Lower lobe of right lung (tissue), 2 donors: ENCODE measurements at places on chromosomes 1 and 21. TPM values are rescaled to one million over a fixed set of nuclear protein-coding genes. Genes with fewer than 3 reads are reported as not detected.

Gene ZC3H11A
- 74.0 TPM for total RNA-seq

DNA sequence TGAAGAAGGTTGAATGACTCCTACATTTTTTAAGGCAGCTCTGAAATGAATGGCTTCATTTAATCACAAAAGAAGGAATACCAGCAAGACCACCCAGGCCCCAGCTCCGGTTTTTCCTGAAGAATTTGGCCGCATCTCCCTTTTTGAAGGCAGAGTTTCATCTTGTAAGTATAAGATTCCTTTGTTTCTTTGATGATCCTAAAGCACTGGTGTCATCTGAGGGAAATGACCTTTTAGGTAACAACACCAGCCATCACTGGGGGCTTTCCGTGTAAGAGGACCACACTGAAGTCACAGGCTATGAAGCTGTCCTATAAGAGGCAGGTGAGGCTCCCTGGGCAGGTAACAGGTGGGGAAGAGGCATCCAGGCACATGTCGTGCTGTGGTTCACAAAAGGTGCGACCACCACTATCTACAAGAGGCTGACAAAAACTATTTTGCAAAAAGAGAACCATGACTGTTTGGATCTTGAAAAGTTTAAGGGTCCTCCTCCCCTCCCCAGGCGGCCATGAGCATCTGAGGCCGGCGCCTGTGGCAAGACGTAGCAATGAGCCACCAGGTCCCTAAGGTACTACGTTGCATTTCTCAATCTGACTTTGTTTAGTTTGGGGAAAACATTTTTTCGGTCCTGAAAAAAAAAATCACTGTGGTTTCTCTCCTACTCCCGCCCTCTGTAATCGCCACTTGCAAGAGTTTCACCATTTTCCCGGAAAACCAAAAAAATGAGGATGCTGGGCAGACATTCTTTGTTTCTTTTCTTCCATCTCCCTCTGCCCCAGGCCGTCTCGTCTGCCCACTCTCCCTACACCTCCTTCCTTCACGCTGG lies 46.3 kb upstream of the IRF2BP2 start:
- DNase-seq = no peak
- H3K36me3 ChIP-seq = no peaks in the 10 kb centered on the region
- no peaks in the 10 kb centered on the region for H3K27me3 ChIP-seq
- H3K4me1 ChIP-seq = peaks cover 21% of the 10 kb centered on the region
- no peak overlapping the region for H3K4me3 ChIP-seq
- H3K27ac ChIP-seq = no peak overlapping the region

DNA sequence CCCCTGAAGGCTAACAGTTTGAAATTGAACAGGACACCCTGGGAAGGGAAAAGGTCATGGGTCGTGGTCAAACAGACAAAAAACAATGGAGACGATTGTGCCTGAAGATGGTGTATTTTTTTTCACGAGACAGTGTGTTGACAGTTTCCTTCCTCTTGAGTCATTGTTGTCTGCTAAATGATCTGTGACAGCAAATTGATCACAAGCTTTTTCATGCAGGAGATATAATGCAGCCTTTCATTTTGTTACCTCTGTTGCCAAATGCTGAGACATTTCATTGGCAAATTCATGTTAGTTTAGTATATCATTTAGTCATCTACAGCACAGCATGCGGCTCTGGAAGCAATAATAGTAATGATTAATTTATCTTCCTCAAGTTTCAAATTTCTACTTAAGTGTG lies 27.7 kb downstream of the UBE2U start:
- H3K27me3 ChIP-seq = no peaks in the 10 kb centered on the region
- H3K27ac ChIP-seq = no peak overlapping the region
- no peak overlapping the region for H3K4me3 ChIP-seq
- no peaks in the 10 kb centered on the region for H3K4me1 ChIP-seq
- H3K36me3 ChIP-seq = no peaks in the 10 kb centered on the region

Gene GRHL3
- total RNA-seq = 0.80 TPM

- H3K36me3 ChIP-seq = no peaks in the 10 kb centered on the region
- no peaks in the 10 kb centered on the region for H3K27me3 ChIP-seq
- no peak for DNase-seq
- no peak overlapping the region for H3K27ac ChIP-seq
Observed at GRCh38 chr1:56057466-56058405, 521.6 kb downstream of the PLPP3 start.

Gene LYPD8
- total RNA-seq = not detected

- no peak for DNase-seq
- no peak overlapping the region for H3K4me3 ChIP-seq
- H3K36me3 ChIP-seq = no peaks in the 10 kb centered on the region
- H3K4me1 ChIP-seq = peaks cover 29% of the 10 kb centered on the region
- H3K27me3 ChIP-seq = no peaks in the 10 kb centered on the region
Observed at GRCh38 chr1:172549621-172550280, 16.8 kb downstream of the SUCO start.

DNA sequence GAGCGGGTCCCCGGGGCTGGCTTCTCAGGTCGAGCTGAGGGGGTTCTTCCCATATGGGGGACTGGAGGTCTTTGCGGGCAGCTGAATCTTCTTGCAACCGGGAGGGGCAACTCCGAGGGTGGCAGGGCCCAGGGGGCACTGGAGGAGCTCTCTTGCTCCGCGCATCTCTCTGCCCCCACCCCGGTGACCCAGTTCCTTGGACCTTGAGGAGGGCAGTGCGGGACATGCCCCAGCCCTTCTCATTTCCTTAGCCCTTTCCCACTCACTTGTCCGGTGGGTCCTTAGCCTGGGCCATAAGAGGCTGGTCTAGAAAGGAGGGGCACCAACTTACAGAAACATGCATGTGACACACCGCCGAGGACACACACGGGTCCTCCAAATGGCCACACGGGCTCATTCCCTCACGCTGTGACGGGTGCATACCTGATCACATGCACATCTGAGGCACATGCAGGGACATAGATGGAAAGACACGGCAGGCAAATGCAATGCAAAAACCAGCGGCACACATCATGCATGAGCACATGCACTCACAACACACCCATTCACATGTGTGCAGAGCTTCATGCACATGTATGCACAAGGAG lies 630 bp downstream of the HPCA start:
- no peaks in the 10 kb centered on the region for H3K4me1 ChIP-seq
- no peak for DNase-seq
- no peaks in the 10 kb centered on the region for H3K36me3 ChIP-seq
- no peak overlapping the region for H3K27ac ChIP-seq

DNA sequence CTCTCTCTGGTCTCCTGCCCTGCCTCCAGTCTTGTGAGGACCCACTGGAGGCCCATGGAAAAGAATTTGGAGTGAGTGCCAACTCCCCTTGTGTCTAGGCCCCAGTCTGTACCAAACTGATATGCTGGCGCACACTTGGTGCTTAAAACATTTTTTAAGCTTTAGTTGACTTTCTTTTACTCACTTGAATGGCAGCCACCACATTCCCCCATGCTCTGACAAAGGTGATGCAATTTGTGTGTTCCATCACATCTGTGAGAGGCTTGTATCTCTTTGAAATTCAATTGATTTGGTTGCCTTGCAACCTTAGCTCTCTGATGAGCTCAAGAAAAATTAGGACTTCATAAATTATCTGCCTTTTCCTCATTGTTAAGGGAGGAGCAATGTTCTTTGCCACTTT lies 30.5 kb upstream of the WDTC1 start:
- H3K27ac ChIP-seq = no peak overlapping the region
- no peak for DNase-seq
- no peaks in the 10 kb centered on the region for H3K36me3 ChIP-seq
- no peaks in the 10 kb centered on the region for H3K4me1 ChIP-seq

Gene TPTE
- not detected for total RNA-seq

Gene CD34
- 44.6 TPM for total RNA-seq

- no peak for DNase-seq
- peaks cover 21% of the 10 kb centered on the region for H3K4me1 ChIP-seq
- no peaks in the 10 kb centered on the region for H3K27me3 ChIP-seq
- H3K4me3 ChIP-seq = no peak overlapping the region
Observed at GRCh38 chr1:160993544-160994193, 27.3 kb downstream of the F11R start.

Gene FAM163A
- total RNA-seq = not detected

Gene FAM131C
- not detected for total RNA-seq

Gene FNDC5
- 0.65 TPM for total RNA-seq

GRCh38 chr1:228411121-228411520 lies 4.5 kb upstream of the TRIM11 start:
- H3K4me1 ChIP-seq = peaks cover 18% of the 10 kb centered on the region
- no peak for DNase-seq
- H3K27me3 ChIP-seq = peaks cover 7% of the 10 kb centered on the region
- H3K27ac ChIP-seq = no peak overlapping the region
- H3K4me3 ChIP-seq = no peak overlapping the region

- H3K36me3 ChIP-seq = no peaks in the 10 kb centered on the region
- no peaks in the 10 kb centered on the region for H3K4me1 ChIP-seq
Observed at GRCh38 chr1:172674831-172675613, 16.1 kb downstream of the FASLG start.

GRCh38 chr21:32520875-32521735 lies 64.2 kb downstream of the TCP10L start:
- H3K27ac ChIP-seq = peak overlapping the region; percentile 64
- H3K4me3 ChIP-seq = no peak overlapping the region
- peaks cover 48% of the 10 kb centered on the region for H3K4me1 ChIP-seq
- DNase-seq = peak; percentile 75
- no peaks in the 10 kb centered on the region for H3K27me3 ChIP-seq
- no peaks in the 10 kb centered on the region for H3K36me3 ChIP-seq

- no peak overlapping the region for H3K27ac ChIP-seq
- no peaks in the 10 kb centered on the region for H3K27me3 ChIP-seq
- no peak for DNase-seq
- peaks cover 33% of the 10 kb centered on the region for H3K36me3 ChIP-seq
- peaks cover 6% of the 10 kb centered on the region for H3K4me1 ChIP-seq
Observed at GRCh38 chr1:172581273-172581672, 48.3 kb downstream of the SUCO start.

- no peaks in the 10 kb centered on the region for H3K27me3 ChIP-seq
- DNase-seq = peak; percentile 76
- no peak overlapping the region for H3K4me3 ChIP-seq
- H3K27ac ChIP-seq = peak overlapping the region; percentile 82
Observed at GRCh38 chr1:94044290-94044790, 76.6 kb downstream of the ABCA4 start.

- no peak for DNase-seq
- H3K4me1 ChIP-seq = peaks cover 46% of the 10 kb centered on the region
- H3K27ac ChIP-seq = no peak overlapping the region
- H3K36me3 ChIP-seq = peaks cover 54% of the 10 kb centered on the region
Observed at GRCh38 chr1:36168514-36168913, 12.6 kb downstream of the MAP7D1 start.

GRCh38 chr1:6110326-6110725 lies 64.6 kb downstream of the KCNAB2 start:
- H3K36me3 ChIP-seq = no peaks in the 10 kb centered on the region
- no peaks in the 10 kb centered on the region for H3K4me1 ChIP-seq
- peaks cover 36% of the 10 kb centered on the region for H3K27me3 ChIP-seq
- DNase-seq = peak; percentile 34

- H3K4me3 ChIP-seq = peak within 1 kb of the TSS; percentile 84
- H3K36me3 ChIP-seq = peaks cover 6% of the 10 kb centered on the region
- no peaks in the 10 kb centered on the region for H3K27me3 ChIP-seq
- peaks cover 30% of the 10 kb centered on the region for H3K4me1 ChIP-seq
- H3K27ac ChIP-seq = peak within 1 kb of the TSS; percentile 88
Observed at GRCh38 chr1:67430358-67431155, at the start of gene SERBP1. Gene SERBP1, minus strand, starts transcription at chr1:67430402. Its CDS starts 102 bp downstream, at chr1:67430300.

Gene HSD11B1
- total RNA-seq = 11.6 TPM

Gene SH3BGR
- total RNA-seq = 4.1 TPM

- no peak for DNase-seq
- no peak overlapping the region for H3K4me3 ChIP-seq
- no peaks in the 10 kb centered on the region for H3K36me3 ChIP-seq
- no peaks in the 10 kb centered on the region for H3K27me3 ChIP-seq
- H3K27ac ChIP-seq = no peak overlapping the region
Observed at GRCh38 chr1:183070923-183071618, 47.9 kb downstream of the LAMC1 start.

Gene CRYAA
- not detected for total RNA-seq

GRCh38 chr1:185053204-185053603 lies 7.8 kb downstream of the RNF2 start:
- H3K27ac ChIP-seq = no peak overlapping the region
- H3K4me1 ChIP-seq = peaks cover 12% of the 10 kb centered on the region
- no peak overlapping the region for H3K4me3 ChIP-seq
- H3K27me3 ChIP-seq = no peaks in the 10 kb centered on the region
- no peak for DNase-seq
- H3K36me3 ChIP-seq = no peaks in the 10 kb centered on the region

Gene HMGCS2
- total RNA-seq = 0.32 TPM

Gene CITED4
- total RNA-seq = 13.9 TPM

DNA sequence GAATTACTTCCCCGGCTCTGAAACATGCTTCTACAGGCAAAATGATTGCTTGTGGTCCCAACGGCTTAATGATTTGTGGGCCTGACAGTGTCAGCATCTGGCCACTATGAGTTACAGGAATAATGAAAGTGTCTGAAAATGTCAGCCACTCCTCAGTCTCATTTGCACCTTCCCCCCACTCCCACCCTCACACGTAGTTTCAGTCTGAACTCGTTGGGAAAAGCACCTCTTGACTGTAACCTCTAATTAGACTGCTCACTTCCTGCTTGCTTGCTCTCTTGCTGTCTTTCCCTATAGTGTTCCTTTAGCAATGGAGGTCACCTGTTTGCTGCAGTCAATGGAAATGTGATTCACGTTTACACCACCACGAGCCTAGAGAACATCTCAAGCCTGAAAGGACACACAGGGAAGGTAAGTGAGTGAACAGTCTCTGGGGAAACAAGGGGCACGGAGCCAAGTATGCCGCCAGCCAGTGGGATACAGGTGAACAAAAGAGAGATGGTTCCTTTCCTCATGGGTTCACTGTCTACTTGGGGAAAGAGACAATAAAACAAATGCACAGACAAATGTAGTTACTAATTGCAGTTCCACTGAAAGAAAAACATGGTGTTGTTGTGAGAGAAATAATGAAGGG lies 27.1 kb downstream of the CFAP57 start:
- H3K4me3 ChIP-seq = no peak overlapping the region
- H3K4me1 ChIP-seq = no peaks in the 10 kb centered on the region
- H3K27ac ChIP-seq = no peak overlapping the region
- H3K36me3 ChIP-seq = no peaks in the 10 kb centered on the region

- no peak overlapping the region for H3K4me3 ChIP-seq
- no peak for DNase-seq
- H3K27ac ChIP-seq = no peak overlapping the region
- H3K36me3 ChIP-seq = no peaks in the 10 kb centered on the region
- H3K4me1 ChIP-seq = no peaks in the 10 kb centered on the region
- no peaks in the 10 kb centered on the region for H3K27me3 ChIP-seq
Observed at GRCh38 chr1:246165826-246166709, 341.0 kb downstream of the SMYD3 start.

Gene HAO2
- total RNA-seq = not detected

Gene DMBX1
- not detected for total RNA-seq

Gene RYR2
- 4.8 TPM for total RNA-seq

GRCh38 chr1:9313576-9313975 lies 20.9 kb downstream of the SPSB1 start:
- H3K4me1 ChIP-seq = peaks cover 32% of the 10 kb centered on the region
- H3K27me3 ChIP-seq = no peaks in the 10 kb centered on the region
- no peak for DNase-seq
- no peak overlapping the region for H3K4me3 ChIP-seq
- H3K36me3 ChIP-seq = no peaks in the 10 kb centered on the region

Gene NR0B2
- 2.2 TPM for total RNA-seq

Gene DNM3
- 12.4 TPM for total RNA-seq

Gene NR1I3
- not detected for total RNA-seq

GRCh38 chr1:22037520-22037919 lies 15.0 kb upstream of the CDC42 start:
- no peak overlapping the region for H3K27ac ChIP-seq
- H3K36me3 ChIP-seq = no peaks in the 10 kb centered on the region
- H3K4me1 ChIP-seq = peaks cover 16% of the 10 kb centered on the region
- no peak for DNase-seq
- H3K27me3 ChIP-seq = no peaks in the 10 kb centered on the region
- no peak overlapping the region for H3K4me3 ChIP-seq

Gene SYNC
- total RNA-seq = 14.5 TPM
